Stimulated activated naive B cell treated with anti-CD40 and anti-IgM and Interleukin-4, amounts not matched to agents 10 μg/mL and 1 μg/mL and 100 μg/mL, for 72 hours (primary cell): ENCODE measurements at places on chromosomes 2 and 18.

DNA sequence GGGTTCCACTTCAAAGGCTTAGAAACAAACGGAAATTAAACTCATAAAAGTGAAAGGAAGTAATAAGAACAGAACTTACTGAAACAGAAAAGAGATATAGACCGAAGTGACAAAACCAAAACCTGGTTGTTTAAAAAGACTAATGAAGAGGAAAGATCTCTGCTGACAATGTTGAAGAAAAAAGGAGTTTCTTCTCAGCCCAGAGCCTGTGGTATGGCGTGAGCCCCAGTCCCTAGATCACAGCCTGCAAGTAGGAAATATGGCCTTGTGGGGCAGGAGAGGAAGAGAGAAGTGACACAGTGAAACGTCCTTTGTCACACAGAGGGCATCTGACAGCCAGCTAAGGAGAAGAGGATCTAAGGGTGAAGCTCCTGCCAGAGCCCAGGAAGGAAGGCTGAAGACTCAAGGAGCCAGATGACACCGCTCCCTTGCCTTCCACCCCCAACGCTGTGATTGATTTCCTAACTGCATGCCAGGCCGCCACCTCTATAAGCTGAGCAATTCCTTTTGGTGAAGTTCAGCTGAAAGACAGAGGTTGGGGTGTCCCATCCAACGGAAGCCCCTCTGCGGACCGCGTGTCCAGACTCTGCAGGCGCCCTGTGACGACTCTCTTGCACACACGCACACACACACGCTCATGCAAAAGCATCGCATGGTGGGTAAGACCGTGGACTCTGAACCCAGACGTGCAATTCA is 141.1 kb downstream of the HDAC4 start:
- H3K36me3 ChIP-seq: peaks cover 28% of the 10 kb centered on the region
- peaks cover 64% of the 10 kb centered on the region for H3K4me1 ChIP-seq
- H3K27ac ChIP-seq: peak overlapping the region; percentile 49

GRCh38 chr2:54903736-54904554 is 146.3 kb downstream of the RTN4 start:
- no peaks in the 10 kb centered on the region for H3K4me1 ChIP-seq
- H3K27me3 ChIP-seq: peaks cover 5% of the 10 kb centered on the region
- no peak for DNase-seq

DNA sequence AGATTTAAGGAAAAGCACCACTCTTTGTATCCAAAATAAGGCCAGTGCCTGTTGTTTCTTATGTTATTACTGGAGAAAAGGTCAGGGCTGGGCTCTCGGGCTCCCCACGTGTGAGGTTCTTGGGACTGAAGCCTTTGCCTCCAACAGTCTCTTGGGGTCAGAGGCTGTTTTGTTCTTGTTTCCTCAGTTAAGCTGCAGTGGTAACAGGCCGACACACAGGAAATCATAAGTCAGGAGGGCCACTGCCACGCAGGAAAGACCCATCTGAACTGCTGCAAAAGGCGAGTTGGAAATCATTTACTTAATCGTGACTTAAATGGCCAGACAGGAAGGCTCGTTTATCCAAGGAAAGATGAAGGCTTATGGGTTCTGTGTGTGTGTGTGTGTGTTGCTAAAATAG is 30.3 kb upstream of the IL37 start:
- no peaks in the 10 kb centered on the region for H3K27me3 ChIP-seq
- peak; percentile 20 for DNase-seq
- H3K4me1 ChIP-seq: peaks cover 27% of the 10 kb centered on the region

GRCh38 chr2:2180446-2180845 is 150.6 kb downstream of the MYT1L start:
- no peak overlapping the region for H3K27ac ChIP-seq
- no peaks in the 10 kb centered on the region for H3K27me3 ChIP-seq
- no peaks in the 10 kb centered on the region for H3K4me1 ChIP-seq
- H3K36me3 ChIP-seq: no peaks in the 10 kb centered on the region
- H3K4me3 ChIP-seq: no peak overlapping the region

- H3K27me3 ChIP-seq: no peaks in the 10 kb centered on the region
- H3K4me1 ChIP-seq: peaks cover 67% of the 10 kb centered on the region
- peak overlapping the region; percentile 91 for H3K4me3 ChIP-seq
- DNase-seq: peak; percentile 89
- peak overlapping the region; percentile 99 for H3K27ac ChIP-seq
- peaks cover 41% of the 10 kb centered on the region for H3K36me3 ChIP-seq
These were observed 939 bp downstream of the DOCK10 start for GRCh38 chr2:225041207-225041850.

GRCh38 chr18:56036741-56037140 is 448.7 kb upstream of the TCF4 start:
- peak overlapping the region; percentile 6 for H3K27ac ChIP-seq
- H3K27me3 ChIP-seq: no peaks in the 10 kb centered on the region
- peaks cover 6% of the 10 kb centered on the region for H3K4me1 ChIP-seq
- H3K4me3 ChIP-seq: no peak overlapping the region
- no peak for DNase-seq
- peaks cover 2% of the 10 kb centered on the region for H3K36me3 ChIP-seq

DNA sequence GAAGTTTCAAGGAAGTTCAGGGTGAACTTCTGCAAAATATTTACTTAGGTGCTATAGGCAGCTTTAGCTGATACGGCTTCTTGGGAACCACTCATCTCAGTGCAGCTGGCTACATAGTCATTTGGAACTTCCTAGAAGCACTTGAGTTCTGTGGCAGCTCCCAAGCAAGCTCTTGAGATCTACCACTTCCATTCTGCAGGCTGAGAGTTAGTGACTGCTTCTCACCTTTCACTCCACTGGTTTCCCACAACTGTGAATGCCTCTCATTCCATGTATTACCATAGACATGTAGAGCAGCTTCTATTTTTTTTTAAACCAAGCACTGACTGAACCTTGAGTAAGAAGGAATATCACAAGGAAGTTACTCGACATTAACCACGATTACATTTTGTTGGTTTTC is 994.1 kb upstream of the ACVR2A start:
- H3K27me3 ChIP-seq: no peaks in the 10 kb centered on the region
- DNase-seq: no peak
- no peak overlapping the region for H3K4me3 ChIP-seq
- no peaks in the 10 kb centered on the region for H3K36me3 ChIP-seq

DNA sequence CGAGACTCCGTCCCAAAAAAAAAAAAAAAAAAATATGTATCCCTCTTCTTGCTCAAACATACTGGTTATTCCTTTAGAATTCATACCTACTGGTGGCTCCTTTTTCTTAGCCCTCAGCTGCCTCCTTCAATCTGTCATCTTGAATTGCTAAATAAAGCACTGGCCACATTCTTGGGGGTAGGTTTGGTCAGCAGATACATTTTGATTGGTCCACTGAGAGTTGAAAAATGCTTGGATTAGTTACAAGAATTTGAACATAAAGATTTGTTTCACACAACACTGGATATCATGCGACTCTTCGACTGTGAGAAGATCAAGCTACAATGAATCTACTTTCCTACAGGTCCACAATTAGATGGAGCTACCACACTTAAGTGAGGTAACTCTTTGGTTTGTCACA is 906.1 kb upstream of the SLC39A10 start:
- no peak overlapping the region for H3K4me3 ChIP-seq
- H3K4me1 ChIP-seq: no peaks in the 10 kb centered on the region
- no peak for DNase-seq

- H3K4me1 ChIP-seq: peaks cover 52% of the 10 kb centered on the region
- no peaks in the 10 kb centered on the region for H3K27me3 ChIP-seq
- peak overlapping the region; percentile 94 for H3K4me3 ChIP-seq
- peak overlapping the region; percentile 97 for H3K27ac ChIP-seq
- no peak for DNase-seq
- peaks cover 28% of the 10 kb centered on the region for H3K36me3 ChIP-seq
These were observed 633 bp downstream of the MALT1 start for GRCh38 chr18:58671632-58672564.

DNA sequence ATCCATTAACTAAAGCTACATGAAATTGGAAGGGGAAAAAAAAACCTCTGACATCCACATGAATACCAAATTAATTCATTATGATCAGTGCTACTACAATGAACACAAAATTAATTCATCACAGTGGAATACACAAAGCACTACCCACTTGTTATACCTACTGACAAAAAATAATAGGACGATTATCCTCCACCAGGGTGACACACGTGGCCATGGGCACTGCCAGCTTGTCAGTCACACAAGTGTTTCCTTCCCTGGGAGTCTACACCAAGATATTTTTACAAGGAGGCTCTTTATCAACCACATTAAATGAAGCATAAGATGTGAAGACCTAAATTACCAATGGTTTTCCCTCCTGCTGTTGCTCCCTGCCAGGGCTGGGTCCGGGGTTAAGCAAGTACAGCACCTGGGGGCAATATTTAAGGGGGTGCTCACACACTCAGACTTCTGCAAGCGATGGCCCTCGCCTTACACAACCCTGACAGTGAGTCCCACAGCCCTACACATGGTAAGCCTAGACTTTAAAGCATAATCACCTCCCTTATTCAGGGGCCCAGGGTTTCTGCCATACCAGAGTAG is 90.1 kb downstream of the TCF4 start:
- H3K27ac ChIP-seq: no peak overlapping the region
- H3K4me3 ChIP-seq: no peak overlapping the region
- H3K27me3 ChIP-seq: no peaks in the 10 kb centered on the region
